ENCODE measurements at places on chromosomes 12 and 14.

- no peak for DNase-seq
Measured at GRCh38 chr14:41062826-41063225, 543.9 kb upstream of the LRFN5 start.

DNA sequence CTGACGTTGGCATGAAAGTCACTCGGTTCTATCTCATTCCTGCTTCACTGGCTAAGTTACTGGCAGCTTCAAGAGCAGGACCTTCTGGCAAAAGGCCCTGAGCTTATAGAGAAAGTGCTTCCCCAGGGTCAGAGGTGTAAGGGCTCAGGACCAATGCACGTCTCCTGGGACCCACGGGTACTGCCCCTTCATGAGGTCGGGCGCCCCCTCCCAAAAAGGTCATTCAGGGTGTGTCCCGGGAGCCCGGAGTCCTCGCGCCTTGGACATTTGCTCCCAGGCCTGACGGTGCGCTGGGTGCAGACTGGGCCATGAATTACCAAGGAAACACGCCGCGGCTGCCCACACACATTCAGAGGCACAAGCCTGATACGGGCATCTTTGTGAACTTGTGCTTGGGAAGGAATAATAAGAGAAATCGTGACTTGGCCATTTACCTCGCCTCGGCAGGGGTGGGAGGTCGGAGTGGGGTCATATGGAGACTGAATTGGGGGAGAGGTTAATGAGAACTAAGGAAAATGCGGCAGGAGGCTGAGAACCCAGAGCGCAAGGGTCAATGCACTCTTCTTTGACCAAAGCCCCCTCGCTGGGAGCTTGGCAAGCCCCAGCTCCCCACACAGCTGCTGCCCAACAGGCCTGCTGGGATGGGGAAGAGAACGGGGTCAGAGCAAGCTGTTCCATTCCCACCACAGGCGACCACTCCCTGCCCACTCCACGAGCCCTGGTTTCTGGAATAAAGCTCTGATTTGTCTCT is 15.7 kb upstream of the SLC6A12 start:
- no peak for DNase-seq

GRCh38 chr12:102343361-102344121 is 136.8 kb downstream of the IGF1 start:
- no peak for DNase-seq

DNA sequence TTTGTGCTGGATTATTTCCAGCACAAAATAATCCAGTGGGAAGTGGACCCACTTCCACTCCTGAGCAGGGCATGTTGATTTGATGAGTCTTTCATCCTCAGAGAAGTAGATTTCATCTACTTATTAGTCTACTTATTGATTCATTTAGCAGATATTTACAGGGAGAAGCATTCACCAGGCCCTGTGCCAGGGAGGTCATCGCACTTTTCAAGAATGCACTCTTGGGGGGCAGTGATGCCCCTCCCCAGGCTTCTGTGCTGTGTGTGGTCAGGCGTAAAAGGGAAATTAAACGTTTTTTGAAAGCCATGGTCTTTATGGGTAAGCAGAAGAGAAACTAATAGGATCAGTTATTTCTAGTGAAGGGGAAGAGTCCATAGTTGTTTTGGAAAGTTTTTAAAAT is 610.7 kb upstream of the TMEM132C start:
- no peak for DNase-seq

- DNase-seq, result no peak
Measured at GRCh38 chr14:105857826-105858675, 331.7 kb downstream of the TMEM121 start.

GRCh38 chr12:116456330-116457082 is 102.7 kb upstream of the MAP1LC3B2 start:
- no peak for DNase-seq

GRCh38 chr14:50602035-50602434 is 42.1 kb downstream of the ATL1 start:
- DNase-seq, result no peak

DNA sequence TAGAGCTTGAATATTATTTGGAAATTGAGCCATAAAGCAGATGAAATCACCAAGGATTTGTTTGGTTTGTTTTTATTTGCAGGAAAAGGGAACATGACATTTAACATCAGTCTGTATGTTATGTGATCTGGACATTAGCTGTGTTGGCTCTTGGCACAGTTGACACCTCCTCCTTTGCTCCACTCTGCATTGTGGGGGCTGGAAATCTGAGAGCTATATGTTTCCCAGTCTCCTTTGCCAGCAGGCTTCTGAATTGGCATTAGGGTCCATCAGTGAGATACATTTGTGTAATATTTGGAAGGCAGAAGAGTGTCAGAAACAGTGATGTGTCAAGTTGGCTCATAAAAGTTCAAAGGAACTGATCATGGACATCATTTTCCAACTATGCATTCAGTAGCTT is 322.1 kb upstream of the ATP2B1 start:
- DNase-seq, result no peak

DNA sequence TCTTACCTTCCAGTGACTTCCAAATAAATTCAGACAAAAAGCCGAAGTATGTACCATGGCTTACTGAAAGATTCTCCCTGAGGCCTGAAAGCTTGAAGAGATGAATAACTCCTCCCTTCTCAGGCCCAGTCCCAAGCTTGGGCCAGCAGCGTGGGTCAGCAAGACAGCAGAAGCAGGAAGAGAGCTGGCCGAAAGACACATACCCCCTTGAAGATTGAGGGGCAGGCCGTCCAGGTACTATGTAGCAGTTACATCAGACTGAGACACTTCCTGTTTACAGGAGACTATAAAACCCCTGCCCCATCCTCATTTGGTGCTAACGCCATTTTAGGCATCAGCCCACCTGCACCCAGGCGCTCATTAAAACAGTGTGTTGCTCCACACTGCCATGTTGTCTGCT is 15.0 kb downstream of the NDUFA12 start:
- no peak for DNase-seq

DNA sequence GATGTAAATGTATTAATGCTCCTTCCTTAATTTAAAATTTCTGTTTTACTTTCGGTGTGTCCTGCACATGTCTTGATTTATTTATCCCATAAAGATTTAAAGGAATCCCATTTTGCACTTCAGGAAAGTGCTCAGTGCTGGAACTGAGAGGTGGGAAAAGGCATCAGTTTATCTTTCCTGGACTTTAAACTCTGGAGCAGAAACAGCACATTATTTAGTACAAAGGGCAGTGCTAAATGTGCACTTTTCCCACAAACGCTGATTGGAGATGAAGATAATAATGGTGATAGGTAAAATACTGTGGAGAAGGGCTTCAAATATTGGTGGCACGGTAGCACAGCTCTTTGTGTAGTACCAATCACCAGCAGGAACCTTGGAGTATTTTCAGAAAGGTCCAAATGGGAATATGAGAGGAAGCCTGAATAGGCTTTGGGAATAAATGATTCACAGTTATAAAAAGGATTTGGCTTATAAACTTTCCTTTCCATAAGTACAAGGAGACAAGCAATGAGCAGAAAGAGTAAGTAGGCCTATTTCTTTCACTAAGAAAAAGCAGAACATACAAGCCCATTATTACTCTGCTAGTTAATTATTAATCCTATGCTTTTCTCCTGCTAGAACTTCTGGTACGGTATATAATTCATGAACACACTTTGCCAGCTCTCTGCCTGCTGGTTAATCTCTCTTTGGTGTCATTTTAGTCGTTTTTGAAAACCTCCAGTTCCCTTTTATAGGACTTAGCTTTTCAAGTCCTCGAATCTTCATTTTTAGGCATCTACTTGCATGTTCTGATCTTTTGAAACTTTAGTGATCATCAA is 58.3 kb downstream of the SLC15A5 start:
- DNase-seq, result no peak

- DNase-seq, result no peak
Measured at GRCh38 chr12:3164454-3165077, 87.4 kb downstream of the TSPAN9 start.

GRCh38 chr12:109553483-109553882 is 19.8 kb downstream of the MMAB start:
- DNase-seq, result no peak

DNA sequence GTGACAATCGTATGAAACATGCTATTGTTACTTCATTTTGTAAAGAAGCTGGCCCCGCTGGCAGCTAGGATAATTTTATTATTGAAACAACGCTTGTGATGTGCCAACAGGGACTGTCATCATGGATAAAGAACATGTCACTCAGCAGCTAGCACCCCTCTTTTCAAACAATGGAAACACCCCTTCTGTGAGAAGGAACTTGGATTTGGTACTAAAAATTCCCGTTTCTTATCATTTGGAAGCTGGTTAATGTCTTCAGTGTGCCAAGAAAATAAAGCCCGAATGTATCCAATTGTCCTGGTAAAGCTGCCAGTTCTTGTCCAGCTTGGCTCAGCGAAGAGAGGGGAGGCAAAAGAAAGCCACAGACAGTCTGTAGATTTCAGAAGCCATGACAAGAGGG is 186.6 kb downstream of the PHLDA1 start:
- DNase-seq, result no peak

DNA sequence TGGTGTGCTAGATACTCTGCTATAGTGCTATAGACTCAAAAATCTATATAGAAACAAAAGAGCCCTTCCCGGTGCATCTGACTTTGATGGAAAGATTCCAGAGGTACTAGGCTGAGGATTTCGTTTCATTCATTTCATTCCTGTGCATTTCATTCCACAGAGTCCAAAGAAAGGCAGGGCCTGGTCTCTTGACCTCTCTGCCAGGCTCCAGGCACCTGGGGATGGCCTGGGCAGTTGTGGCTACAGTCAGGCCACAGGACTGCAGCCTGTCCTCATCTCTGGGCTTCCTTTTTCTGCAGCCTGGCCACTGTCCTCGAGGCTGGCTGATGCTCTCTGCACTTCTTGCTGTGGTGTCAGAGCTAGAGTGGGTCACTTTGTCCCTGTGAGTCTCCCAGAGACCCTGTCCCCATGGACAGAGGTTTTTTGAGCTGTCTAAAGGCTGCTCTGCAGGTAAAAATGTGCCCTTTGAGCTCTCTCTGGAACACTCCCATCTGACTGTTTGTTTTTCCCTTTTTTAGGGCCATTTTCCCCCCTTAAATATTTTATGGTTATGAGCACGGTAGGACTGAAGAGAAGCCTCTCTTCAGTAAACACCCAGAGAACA is 3.2 kb upstream of the VDR start:
- no peak for DNase-seq

DNA sequence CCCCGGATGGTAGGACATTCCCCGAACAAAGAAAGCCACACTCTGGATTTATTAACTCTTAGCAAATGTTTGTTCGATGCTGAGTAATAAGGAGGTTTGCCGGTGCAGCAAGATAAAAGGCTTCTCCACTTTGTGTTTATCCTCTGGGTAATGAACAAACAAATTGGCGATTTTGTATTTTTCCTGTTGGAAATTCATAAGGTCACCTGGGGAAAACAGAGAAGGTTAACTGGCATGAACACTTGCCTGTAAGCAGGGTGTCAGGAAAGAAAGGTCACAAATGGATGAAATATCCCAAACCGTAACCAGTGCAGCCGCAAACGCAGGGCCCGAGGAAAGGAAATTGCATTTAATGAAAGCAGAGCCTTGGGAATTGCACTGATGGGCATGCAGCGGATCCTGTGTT is 132.8 kb downstream of the RMST start:
- no peak for DNase-seq

GRCh38 chr12:118326991-118327390 is 45.7 kb downstream of the TAOK3 start:
- DNase-seq, result no peak

- no peak for DNase-seq
Measured at GRCh38 chr12:32546272-32546671, 132.8 kb upstream of the DNM1L start.

DNA sequence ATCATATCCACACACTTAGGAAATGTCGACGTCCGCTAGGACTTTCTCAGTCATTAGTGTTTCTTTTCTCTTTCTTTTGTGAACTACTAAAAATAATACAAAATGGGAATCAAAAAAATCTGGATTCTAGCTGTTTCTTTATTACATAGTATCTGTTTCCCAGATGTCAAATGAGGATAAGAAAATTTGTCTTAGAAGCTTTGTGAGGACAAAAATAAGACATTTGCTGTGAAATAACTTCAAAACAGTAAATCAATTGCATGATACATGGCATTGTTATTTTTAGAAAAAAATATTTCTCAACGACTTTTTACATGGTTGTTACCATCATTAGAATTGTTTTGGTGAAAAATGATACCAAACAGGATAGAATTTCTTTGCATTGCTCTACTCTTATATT is 71.4 kb upstream of the IFNG-AS1 start:
- DNase-seq, result no peak

DNA sequence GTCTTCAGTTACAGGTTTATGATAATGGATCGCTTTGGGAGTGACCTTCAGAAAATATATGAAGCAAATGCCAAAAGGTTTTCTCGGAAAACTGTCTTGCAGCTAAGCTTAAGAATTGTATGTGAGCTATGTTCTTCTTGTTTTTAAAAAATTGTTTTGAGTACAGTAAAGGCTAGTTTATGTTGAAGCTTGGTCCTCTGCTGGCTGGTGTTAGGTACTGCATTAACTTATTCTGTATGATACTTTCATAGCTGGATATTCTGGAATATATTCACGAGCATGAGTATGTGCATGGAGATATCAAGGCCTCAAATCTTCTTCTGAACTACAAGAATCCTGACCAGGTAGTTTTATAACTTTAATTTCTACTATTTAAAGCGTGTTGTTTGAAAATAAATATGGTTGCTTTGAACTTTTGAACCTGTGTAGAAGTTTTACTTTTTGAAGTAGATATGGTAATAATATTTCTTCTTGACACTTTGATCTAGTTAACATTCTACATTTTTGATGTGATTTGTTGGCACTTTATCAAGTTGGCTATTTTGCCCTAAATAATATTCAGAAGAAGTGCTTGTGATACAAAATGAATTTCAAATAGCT is 55.7 kb downstream of the VRK1 start:
- DNase-seq, result no peak

DNA sequence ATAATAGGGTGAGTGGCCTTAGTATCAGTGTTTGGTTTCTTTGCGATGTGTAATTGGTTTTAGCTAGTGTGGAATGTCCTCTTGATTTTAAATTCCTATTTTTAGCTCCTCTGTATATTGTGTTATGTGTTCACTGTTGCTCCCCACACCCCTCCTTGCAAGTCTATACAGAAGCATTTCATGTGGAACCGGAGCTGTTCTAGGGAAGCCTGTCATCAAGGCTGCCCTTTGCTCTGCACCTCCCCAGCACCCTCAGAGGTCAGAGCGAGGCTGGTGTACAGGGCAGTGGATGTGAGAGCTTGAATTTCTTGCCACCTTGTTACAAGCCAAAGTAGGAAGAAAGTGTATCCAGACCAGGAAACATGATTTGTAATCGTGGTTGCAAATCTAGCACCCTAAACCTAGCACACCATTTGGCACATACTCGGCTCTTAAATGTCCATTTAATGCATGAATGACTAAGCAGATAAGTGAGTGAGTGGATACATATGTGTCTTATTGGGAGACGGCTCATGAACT is 376.8 kb downstream of the RGS6 start:
- DNase-seq, result no peak

GRCh38 chr12:53289891-53290290 is 5.5 kb upstream of the PFDN5 start:
- no peak for DNase-seq

- no peak for DNase-seq
Measured at GRCh38 chr12:111904446-111904975, 62.5 kb downstream of the MAPKAPK5 start.

- DNase-seq, result no peak
Measured at GRCh38 chr12:16165506-16165905, 112.0 kb downstream of the SLC15A5 start.

GRCh38 chr12:16726879-16727278 is 120.9 kb upstream of the LMO3 start:
- DNase-seq, result no peak
